SIG-M5 (cell line): ENCODE measurements at places on chromosomes 4 and X.

GRCh38 chr4:159735281-159736207 lies 632.7 kb downstream of the RAPGEF2 start:
- no peak for DNase-seq

DNA sequence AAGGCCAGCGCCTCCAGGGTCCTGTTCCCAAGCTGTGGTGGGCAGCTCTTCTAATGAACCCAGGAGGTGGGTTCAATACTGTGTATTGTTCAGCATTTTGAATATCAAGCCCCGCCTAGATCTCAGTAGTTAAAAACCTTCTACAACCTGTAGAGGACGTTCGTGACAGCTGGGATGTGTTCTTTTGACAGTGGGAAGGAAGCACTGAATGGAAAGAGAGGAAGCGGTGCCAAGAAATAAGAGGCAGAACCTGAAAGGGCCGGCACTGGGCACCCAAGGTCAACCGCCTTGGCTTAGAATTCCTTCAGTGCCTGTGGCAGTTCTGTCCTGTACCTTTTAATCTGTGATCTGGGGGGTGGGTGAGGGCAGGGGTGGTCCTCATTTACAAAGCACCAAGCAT lies 73.1 kb downstream of the CC2D2A start:
- no peak for DNase-seq

- no peak for DNase-seq
Observed at GRCh38 chrX:101973066-101973465, 41.2 kb upstream of the ZMAT1 start.

GRCh38 chr4:75985116-75985515 lies 5.6 kb downstream of the SDAD1 start:
- DNase-seq, result no peak

GRCh38 chr4:56728512-56728911 lies 47.4 kb upstream of the HOPX start:
- DNase-seq, result no peak

GRCh38 chr4:165711912-165712311 lies 161.1 kb upstream of the TLL1 start:
- DNase-seq, result no peak

DNA sequence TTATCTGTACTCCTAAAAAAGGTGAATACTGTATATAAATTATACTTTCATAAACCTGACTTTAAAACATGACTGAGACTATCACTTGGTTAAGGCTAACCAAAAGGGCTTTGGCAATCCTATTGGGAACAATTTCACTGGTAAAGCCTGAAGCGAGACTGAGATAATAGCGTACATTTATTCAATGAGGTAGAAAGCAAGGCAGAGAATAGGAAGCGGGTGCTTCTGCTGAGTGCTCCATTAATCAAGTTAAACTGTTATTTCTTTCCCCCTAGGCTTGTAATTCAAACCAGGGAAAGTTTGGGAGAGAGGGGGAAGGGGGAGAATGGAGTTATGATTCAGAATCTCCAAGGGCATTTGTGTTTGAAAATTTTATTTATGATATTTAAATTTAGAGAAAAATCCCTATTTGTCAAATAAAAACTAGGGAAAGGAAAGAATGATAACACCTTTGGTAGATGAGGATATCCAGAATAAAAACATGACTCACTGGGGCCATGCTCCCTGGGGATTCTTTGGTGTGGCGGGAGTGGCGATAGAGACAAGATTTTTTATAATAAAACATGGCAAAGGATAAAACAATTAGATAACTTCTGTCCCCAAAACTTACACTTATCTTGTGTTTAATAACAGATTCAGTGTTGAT lies 34.6 kb upstream of the SORBS2 start:
- no peak for DNase-seq

- DNase-seq, result no peak
Observed at GRCh38 chr4:2042947-2043395, 16.2 kb upstream of the NAT8L start.

DNA sequence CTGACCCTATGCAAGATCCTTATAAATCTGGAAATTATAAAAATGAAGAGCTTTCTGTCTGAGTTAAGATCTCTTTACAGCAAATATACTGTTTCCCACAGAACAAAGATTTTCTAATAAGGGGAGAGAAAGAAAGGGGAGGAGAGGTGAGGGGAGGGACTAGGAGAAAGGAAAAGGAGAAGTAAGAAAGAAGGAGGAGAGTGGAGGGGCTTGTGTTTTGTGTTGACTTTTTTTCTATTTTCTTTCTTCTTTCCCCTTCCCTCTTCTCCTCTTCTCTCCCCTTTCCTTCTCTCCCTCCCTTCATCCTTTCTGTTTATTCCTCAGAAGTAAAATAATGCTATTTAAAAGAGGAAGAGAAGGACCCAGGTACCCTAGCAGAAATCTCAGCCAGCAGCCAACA lies 6.2 kb downstream of the CXCL6 start:
- DNase-seq, result no peak

DNA sequence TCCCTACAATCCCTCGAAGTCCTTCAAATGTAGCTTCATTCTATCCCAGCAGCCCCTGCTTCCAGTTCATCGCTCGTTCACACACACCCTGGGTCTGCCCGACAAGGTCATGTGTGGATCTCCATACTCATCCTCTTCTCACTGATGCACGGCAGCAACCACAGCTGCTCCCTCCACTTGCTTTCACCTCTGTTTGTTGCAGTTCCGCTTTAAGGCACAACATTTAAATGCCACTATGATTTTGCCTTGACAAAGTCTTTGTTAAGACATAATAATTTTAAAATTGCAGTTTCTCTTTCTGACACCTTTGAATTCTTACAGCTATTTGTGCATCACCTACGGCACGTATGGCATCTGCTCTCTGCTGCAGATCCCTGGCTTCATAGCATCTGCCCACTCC lies 1.8 kb downstream of the ODAPH start:
- no peak for DNase-seq

DNA sequence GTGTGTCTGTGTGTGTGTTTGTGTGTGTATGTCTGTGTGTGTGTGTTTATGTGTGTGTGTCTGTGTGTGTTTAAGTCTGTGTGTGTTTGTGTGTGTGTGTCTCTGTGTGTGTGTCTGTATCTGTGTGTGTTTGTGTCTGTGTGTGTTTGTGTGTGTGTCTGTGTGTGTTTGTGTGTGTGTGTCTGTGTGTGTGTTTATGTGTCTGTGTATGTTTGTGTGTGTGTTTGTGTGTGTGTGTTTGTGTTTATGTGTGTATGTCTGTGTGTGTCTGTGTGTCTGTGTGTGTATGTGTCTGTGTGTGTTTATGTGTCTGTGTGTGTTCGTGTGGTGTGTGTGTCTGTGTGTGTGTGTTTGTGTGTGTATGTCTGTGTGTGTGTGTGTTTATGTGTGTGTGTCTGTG lies 11.4 kb downstream of the IL9R start:
- no peak for DNase-seq

DNA sequence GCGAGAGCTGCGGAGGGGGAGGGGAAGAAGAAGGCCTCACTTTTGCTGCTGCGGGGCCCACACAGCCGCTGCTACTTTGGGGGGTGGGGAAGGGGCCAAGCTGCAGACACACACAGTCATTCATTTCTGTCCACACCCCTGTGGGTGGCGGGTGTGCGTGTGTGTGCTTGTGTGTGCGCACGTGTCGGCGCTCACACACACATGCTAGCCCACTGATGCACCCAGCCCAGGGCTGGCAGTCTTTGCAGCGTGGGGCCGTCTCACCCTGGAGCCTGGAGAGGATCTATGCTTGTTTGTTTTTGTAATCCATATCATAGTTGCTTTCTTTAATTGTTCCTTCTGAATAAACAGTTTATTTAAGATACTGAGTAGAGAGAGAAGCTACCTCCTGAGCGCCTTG lies 4.0 kb downstream of the DUSP9 start:
- DNase-seq, result no peak

DNA sequence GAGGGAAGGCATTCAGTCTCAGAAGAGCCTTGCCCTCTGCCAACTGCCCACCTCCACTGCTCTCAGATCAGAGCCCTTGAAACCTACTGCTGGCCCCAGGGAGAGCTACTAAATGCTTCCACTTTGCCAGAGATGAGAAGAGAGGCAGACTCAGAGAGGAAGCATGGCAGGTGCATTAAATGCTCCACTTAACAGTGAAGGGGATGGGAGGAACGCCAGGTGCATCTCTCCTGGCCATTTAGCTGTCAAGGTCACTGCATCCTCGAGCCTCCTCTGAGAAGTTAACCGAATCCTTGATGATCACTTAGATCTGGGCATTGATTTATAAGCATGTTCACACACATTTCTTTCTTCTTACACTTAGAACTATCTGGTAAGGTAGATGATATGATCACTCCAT lies 15.0 kb downstream of the TRPC5 start:
- no peak for DNase-seq

DNA sequence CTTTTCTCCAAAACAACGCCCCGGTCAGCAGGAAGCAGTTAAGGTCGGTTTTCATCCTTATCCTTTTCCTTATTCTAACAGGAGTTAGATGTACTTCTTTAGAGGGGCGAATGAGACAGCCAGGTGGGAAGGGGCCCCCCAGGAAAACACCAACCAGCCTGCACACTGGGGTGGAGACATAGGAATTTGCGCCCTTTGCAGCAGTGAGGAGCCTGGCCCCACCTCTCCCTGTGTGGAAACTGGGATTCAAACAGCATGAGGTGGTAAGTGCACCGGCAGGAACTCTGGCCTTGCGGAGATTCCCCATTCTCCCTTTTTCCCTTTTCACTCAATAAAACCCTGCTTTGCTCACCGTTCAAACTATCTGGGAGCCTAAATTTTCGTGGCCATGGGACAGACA lies 8.0 kb upstream of the FAM47C start:
- DNase-seq, result no peak

DNA sequence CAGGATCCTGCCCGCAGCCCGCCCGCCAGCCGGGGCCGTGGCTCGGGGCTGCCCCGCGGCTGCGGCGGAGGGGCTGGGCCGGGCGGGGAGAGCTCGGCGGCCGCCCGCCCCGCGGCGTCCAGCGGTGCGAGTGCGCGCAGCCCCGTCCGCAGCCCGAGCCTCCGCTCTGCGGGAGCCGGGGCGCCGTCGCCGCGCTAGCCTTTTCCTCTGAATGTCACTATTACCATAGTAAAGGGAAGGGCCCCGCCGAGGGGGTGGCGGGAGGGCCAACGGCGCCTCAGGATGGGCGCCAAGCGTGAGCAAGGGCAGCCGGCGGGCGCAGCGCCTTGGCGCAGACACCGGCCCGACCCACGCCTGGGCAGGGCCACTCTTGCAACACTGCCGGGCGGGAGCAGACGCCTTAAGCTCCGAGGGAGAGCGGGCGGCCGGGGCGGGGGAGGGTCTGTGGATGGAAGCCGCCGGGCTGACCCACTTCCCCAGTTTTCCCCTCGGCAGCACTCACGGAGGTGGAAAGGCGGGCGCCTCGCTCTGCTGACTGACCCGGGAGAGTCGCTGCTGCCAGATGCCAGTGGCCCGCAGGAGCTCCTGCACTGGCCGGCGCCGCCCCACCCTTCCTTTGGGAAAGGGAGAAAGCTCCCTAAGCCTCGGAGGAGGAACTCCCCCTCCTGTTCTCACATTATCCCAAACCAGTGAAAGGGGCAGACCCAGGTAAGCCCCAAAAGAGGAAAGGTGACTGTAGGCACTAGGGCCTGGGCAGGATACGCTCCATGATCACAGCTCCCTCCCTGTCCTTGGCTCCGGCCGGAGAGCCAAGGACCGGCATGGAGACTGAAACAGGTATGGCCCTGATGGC lies 329.4 kb downstream of the HNRNPD start:
- DNase-seq, result no peak

DNA sequence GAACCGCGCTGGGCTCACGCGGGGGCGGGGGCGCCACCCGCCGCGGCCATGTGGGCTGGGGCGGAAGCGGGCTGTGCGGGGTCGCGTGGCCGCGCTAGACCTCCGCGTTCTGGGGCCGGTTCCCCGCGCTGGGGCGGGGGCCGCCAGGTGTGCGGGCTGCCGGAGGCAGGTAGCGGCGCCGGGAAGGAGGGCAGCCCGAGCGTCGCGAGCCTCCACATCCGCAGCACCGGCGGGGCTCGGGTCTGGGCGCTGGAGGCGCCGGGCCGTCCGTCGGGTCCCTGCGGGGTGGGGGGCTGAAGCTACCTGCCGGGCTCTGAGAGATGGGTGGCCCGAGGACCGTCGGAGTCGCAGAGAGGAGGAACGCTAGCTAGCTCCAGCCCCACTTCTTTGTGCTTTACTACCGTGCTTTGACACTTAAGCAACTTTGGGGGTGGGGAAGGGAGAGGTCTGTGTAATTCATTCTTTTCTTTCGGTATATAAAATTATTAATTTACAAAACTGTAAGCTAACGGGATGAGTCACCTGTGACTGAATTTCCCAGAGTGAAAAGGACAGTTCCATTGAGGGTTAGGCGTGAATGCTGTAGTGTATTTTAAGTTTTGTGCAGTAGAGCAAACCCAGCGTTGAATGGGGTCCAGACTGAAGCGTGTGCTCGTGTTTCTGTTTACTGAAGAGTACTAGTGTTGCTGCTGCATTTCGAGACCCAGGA lies 689 bp downstream of the METAP1 start:
- no peak for DNase-seq

- DNase-seq, result no peak
Observed at GRCh38 chr4:88107406-88108107, 50.9 kb downstream of the ABCG2 start.

- DNase-seq, result no peak
Observed at GRCh38 chrX:117936118-117936517, 180.5 kb downstream of the KLHL13 start.

GRCh38 chr4:125387770-125388169 lies 73.0 kb downstream of the FAT4 start:
- no peak for DNase-seq

DNA sequence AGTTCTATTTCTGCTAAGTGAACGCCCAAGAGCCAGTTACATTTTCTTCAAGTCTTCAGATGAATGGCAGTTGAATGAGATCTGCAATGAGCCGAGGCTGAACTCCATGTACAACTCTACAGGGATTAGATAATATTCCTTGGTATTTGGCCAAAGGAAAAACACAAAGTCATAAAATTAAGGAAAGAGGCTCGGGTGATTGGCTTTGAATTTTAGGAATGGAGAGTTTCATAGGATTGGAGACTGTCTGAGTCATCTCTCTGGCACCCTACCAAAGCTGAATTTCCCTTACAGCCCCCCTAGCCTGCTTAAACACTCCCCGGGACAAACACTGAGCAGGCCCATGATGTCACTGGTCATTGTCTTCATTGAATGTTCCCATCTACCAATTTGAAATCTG lies 188.0 kb upstream of the C1QTNF7 start:
- no peak for DNase-seq
